ENCODE measurements at places on chromosomes 12 and 14. TPM values are rescaled to one million over a fixed set of nuclear protein-coding genes. Genes with fewer than 3 reads are reported as not detected.

Gene HELB
- 1.3 TPM for total RNA-seq

Gene SOX5
- total RNA-seq: 0.28 TPM

Gene GPRC5D
- total RNA-seq: not detected

Gene IGFBP6
- 16.0 TPM for total RNA-seq

Gene TPI1
- total RNA-seq: 1,804 TPM

Gene ING4
- 35.5 TPM for total RNA-seq

Gene HOMEZ
- 3.3 TPM for total RNA-seq

Gene DAD1
- total RNA-seq: 324 TPM

Gene TEAD4
- 25.7 TPM for total RNA-seq

Gene C12orf54
- not detected for total RNA-seq

Gene KRT84
- total RNA-seq: not detected

Gene IQSEC3
- total RNA-seq: not detected

Gene OR11H7
- total RNA-seq: not detected

Gene PTPN21
- total RNA-seq: 10.5 TPM

Gene ATP23
- 6.6 TPM for total RNA-seq

Gene STYK1
- 19.5 TPM for total RNA-seq

Gene CLEC4D
- not detected for total RNA-seq

Gene DNAJC22
- total RNA-seq: 2.0 TPM

Gene KCNMB4
- total RNA-seq: 1.0 TPM

Gene RND1
- 1.5 TPM for total RNA-seq

Gene TC2N
- total RNA-seq: under 0.01 TPM

Gene MAP4K5
- 57.3 TPM for total RNA-seq

Gene DACT1
- total RNA-seq: 0.18 TPM

Gene TMEM121
- total RNA-seq: 9.9 TPM

Gene SMAGP
- 10.2 TPM for total RNA-seq

Gene MAP1LC3B2
- total RNA-seq: 0.19 TPM

Gene CCDC184
- 0.28 TPM for total RNA-seq

Data from endothelial cell of coronary artery (primary cell).